ENCODE measurements at places on chromosomes 5 and 9.

DNA sequence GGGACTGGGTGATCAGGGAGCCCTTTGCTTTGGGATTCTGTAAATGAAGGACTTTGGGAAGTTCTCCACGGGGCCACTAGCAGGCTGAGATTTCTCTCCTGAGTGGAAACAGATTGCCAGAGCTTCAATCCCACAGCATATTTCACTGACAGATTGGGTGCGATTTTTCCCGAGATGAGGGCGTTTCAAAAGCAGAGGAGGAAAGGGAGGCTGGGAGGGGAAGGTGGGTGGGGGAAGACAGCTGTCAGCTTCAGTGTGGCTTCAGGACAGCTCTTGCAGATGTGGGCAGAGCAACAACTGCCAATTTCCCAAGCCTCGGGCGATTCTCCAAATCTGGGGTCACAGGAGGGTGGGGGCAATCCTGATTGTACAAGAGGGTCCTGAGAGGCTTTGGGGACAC lies 258.5 kb upstream of the ADRA1B start:
- DNase-seq: no peak

DNA sequence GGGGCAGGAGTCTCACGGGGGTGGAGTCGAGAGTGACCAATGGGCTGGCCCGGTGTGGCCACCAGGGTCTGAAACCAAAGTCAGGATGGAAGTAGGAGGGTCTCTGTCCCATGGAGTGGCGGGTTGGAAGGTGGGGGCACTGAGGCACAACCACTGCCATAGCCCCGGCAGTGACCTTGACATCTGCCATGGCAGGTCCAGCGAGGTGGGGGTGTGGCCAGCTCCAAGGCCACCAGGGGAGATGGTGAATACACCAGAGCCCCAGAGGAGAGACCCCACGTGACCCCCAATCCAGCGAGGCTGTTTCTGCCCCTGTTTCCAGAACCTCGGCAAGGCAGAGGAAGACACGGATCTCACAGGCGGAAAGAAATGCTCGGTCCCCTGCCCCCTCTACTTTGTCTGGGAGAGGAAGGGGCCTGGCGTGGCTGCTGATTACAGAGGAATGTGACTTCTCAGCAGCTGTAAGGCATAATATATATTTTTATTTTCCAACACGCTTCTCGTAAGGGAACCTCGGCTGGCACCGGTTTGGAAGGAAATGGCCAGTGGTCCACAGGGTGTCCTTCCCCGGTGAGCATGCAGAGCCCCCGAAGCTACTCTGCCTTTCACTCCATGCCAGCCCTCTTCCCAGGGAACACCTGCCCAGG lies 105.7 kb upstream of the SARDH start:
- no peak for DNase-seq

- DNase-seq: no peak
These were observed 8.3 kb upstream of the ENC1 start for GRCh38 chr5:74648835-74649293.

GRCh38 chr5:76489877-76490688 lies 87.0 kb downstream of the IQGAP2 start:
- no peak for DNase-seq

DNA sequence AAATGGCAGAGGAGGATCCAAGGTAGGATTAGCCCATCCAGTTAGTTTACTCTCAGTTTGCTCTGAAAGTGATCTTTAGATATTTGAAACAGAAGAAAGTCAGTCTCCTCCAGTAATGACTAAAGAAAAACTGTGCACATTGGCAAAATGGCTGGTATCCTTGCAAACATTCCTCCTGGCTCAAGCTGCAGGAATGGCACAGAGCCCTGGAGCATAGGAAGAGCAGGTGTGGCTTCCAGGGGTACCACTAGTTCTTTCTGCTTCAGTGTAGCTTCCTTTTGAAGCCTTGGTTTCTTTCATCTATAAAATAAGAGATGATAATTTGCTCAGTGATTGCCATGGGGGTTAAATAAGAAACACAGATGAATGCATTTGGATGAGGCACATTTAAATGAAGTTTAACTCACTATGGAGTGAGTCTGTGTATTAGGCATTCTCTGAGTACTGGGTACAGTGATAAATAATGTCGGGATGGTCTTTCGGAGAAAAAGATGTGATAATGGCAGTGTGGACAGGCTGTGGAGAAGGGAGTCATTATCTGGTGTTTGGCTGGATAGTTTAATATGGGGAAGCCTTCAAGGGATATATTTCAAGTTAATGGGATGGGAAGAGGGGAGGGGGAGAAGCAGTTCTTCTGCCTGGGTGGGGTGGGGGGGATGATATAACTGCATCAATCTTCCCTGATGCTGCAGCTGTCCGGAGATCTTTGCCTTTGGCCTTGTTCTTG lies 217.3 kb upstream of the KLF4 start:
- DNase-seq: no peak

DNA sequence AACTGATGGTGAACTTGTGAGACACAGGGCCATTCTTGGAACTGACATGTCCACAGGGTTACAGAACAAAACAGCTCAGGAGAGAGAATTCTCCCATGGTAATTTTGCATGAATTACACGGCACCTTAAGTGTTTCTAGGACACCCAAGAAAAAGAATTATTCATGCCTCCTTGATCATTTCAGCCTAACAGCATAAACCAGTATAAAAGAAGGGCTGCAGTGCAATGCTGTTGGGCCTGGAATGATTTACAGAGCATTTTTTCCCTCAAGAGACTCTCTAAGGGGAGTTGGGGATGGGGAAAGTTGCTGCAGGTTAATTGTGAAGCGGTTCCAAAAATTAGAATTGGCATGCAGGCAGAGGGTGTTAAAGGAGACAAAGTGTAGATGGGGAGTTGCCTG lies 136.4 kb upstream of the FBXL7 start:
- DNase-seq: no peak

DNA sequence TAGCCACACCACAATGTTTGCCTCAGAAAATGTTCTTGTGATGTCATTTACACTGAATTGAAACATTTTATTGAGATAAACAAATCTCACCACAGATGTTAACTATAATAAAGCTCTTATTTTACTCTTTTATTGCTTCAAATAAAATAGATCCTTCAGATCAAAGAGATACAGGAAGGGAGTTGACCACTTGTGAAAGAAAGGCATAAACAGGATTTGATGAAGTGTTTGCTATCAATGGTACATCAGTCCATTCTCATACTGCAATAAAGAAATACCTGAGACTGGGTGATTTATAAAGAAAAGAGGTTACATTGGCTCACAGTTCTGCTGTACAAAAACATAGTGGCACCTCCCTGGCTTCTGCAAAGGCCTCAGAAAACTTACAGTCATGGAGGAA lies 40.2 kb upstream of the OR13F1 start:
- DNase-seq: no peak

DNA sequence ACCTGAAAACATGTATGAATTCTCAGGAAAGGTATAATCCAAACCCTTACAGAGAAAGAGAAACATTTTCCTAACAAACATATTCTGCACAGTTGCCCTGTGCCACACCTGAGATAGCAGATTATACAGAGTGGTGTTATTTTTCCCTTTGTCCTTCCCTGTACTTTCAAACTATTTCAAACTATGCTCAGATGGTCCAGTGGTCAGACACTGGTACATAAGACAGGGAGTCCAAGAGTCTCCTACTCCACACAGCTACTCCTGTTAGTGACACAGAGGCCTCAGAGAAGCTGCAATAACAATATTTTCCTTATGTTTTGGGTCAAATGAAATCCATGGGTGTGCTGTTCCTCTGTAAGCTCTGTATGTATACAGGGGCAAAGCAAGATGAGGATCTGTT lies 30.0 kb upstream of the SLC22A5 start:
- no peak for DNase-seq

DNA sequence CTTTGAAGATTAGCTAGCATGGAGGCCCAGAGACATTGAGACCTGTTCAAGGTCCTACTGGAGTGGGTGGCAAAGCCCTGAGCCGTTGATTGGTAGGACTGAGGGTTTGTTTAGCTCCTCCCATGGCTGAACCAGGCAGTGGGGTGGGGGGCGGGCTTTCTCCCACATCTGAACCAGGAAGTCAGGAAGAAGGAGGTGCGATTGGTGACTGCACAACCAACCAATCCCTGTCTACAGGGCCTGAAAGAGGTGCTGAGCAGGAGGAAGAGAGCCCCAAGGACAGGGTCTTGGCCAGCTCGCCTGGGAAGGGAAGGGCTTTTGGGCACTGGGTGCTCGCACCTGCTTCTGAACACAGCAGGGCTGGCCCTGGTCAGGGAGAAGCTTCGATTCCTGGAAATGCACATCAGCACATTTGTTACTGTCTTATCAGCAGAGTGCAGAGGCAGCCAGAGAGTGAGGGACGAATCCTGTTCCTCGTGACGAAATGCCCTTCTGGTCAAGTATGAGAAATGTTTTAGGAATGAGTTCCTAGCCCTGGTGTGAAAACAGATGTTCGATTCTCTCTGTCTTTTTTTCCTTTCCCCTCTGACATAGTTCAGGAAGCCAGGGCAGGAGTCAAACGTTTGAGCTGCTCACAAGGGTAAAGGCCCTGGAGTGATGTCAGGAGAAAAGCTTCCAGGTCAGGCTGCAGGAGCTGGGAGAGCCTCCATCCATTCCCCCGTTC lies 294.8 kb upstream of the KLF4 start:
- no peak for DNase-seq

GRCh38 chr5:33379757-33380156 lies 61.0 kb upstream of the TARS1 start:
- no peak for DNase-seq

- DNase-seq: no peak
These were observed 20.6 kb upstream of the NR5A1 start for GRCh38 chr9:124527781-124528180.

DNA sequence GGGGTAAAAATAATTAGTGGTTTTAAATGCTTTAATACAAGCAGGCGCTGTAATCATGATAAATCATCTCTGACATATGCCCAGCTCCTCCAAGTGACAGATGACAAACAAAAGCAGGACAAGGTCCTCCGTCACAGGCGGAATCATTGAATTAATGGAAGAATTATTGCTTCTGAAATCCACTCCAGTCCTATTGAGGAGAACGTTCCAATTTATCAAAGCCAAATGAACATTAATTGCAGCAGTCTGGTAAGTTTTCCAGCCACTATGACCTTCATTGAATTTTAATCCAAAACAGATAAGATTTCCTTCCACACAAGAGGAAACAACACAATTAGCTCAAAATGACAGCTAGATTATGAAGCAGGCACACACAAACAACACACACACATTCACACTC lies 136.8 kb downstream of the ASTN2 start:
- DNase-seq: no peak

DNA sequence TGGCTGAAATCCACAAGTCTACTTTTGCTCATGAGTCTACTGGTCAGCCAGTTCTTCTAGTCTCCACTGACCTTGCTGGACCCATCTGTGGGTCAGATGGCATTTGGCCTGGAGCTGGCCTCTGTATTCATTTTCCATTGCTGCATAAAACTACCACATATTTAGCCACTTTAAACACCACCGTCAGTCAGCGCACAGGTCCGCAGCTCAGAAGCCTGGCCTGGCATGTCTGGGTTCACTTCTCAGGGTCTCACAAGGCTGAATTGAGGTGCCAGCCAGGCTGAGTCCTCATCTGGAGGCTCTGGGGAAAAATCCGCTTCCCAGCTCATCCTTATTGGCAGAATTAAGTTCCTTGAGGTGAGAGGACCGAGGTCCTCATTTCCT lies 54.7 kb downstream of the BARX1 start:
- DNase-seq: no peak
